CD4-positive, alpha-beta T cell treated with Interleukin-12 subunit alpha and Interleukin-12 subunit beta, for 1 hour (primary cell): ENCODE measurements at places on chromosomes 3 and 15.

GRCh38 chr3:124178531-124178930, 186.6 kb upstream of the ROPN1 start:
- DNase-seq: no peak

GRCh38 chr15:81221449-81221848, 24.8 kb downstream of the IL16 start:
- no peak for DNase-seq

- no peak for DNase-seq
Observed at GRCh38 chr15:67138891-67139855, 73.8 kb downstream of the SMAD3 start.

DNA sequence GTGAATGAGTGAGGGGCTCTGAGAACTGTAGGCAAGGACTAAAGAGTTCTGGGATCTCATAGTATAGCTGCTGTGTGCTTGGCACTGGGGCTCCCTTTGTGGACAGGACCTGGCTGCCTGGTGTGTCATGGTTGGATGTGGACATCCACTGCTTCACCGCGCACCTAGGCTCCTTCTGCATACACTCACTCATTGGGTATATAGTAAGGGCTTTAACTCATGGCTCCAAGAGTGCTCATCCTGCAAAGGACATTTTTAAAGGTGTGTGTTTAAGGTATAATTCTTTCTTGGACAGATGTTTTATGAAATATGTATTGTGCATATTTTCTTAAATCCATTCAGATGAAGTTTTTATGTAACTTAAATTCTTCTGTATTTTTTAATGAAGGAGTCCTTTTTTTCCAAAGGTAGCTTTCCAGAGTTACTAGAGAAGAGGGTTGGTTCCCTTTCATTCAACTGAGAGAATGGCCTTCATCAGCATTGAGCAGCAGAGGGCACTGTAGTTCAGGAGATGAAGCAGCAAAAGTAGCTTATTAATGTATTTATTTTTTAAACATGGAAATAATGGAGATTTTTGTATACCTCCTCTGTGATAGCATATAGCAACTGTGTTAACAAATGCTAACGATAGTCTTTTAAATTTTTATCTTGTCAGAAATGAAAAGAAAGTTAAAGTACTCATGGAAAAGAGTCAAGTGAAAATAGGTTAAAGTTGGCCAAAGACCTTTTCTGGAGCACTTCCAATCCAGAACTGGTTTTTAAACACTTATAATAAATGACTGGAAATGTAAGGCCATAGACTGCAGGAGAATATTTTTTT, 25.2 kb downstream of the OXNAD1 start:
- DNase-seq: peak; percentile 71

DNA sequence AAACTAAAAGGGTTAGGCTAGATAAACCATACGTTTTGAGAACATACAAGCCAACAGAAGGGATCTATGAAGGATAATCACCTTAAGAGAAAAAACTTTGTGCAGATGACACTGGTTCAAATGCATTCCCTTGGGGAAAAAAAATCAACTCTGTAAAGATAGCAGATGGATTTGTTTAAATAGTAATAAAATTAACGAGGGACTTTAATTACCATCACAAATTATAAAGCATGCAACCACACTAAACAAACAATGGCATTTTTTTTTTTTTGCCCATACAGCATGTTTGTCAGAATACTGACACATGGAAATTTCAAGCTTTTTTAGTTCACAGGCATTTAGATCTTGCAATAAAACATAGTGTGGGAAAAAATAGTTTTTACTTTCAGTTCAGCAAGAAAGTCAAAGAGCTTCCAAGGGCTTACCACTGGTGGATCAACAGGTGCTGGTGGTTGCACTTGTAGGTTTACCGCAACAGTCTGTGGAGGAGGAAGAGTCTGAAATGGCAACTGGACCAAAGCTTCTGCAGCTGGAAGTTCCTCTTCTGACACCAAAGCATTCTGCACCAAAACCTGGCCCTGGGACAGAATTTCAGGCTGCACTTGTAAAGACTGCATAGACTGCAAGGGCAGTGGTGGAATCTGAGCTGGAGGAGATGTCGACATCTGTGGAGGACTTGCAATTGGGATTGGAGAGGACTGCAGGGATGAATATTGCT, 53.1 kb downstream of the PHC3 start:
- peak; percentile 7 for DNase-seq

DNA sequence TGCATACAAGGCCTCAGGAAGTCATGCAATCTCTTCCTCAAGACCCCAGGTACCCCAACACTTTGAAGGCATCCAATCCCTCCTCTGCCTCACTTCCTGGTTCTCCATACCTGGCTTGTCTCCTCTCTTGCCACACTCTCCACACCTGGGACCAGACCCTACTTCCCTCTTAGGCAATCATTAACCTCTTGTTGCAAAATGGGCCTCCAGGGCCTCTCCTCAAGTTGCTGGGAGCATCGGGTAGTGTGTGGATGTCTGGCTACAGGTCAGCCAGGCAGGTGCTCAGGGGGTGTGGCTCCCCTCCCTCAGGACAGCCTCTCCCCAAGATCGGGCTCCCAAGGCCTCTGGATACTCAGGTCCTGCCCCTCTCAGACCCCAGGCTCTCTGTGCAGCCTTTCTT, 8.6 kb downstream of the PLA2G4E start:
- no peak for DNase-seq

DNA sequence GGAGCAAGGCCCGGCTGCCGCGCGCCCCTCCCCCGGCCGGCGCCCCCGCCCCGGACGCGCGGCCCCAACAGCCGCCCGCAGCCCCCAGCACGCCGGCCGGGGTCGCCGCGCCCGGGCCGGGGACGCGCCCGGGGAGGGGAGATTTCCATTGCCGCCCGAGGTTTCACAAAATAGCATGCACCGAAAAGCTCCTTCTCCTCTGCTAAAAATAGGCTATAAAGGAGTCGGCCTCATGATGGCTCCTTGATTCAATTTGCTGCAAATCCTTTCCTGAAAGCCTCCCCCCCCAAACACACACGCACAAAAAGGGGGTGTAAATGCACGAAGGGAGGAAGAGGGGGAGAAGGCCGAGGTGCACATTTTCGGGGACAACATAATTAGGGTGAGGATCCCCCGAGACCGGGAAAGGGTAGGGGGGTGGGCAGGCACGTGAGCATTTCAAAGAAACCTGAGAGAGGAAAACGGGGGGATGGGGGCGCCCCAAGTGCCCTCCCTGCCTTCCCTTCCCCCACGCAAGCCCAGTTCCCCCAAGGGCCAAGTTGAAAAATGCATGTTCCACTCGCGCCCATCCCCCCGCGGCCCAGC, 734 bp downstream of the TBL1XR1 start:
- DNase-seq: peak; percentile 51

DNA sequence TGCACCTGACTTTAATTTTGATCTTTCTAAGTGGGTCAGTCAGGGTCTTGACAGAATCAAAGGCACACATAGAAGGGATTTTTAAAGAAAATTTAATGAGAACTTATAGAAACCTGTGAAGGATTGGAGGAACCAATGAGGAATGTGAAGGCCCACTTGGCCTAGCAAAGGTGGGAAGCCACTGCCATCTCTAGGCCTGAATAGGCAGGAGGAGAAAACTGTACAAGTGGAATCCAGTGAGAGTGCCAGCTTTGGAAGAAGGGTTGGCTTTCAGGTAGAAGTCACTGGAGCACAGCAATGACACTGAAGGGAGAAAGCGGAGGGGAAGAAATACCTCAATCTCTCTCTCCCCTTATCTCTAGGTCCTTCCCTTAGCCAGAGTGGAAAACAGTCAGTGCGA, 380.7 kb upstream of the KCNMB2 start:
- DNase-seq: no peak

GRCh38 chr15:62363913-62364312, 198.8 kb upstream of the C2CD4B start:
- no peak for DNase-seq

GRCh38 chr3:191523148-191523547, 62.2 kb downstream of the PYDC2 start:
- no peak for DNase-seq

DNA sequence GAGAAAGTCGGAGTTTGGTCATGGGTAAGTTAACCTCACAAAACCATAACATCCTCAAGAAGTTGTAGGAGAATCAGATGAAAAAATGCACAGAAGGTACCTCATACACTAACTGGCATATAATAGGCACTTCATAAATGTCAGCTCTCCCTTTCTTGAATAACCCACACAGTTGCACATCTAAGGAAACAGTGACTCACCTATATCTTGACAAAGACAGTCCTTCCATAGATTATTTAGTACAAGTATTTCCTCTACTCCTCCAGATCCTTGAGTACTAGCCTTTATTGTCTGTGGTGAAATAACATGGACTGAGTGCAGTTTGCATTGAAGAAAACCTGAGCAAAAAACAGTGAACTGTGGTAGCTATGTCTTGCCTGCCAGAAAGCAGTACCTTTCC, 46.6 kb downstream of the MAGI1 start:
- DNase-seq: no peak

DNA sequence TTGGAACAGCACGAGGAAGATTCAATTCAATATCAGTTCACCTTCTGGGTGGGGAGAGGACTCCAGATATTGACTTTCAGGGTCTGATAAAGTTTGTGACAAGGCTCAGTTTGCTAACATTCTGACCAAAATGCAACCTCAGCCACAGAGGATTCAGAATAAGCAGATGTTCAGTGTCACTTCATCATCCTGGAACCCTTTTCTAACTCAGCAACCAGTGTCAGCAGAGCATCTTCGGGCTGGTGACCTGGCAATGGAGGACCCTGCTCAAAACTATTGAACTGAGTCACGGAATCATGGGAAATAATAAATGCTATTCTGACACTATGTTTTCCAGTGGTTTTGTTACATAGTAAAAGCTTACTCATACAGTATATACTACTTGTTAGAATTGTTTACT, 433.4 kb upstream of the CFAP20DC start:
- no peak for DNase-seq

- DNase-seq: no peak
Observed at GRCh38 chr3:34619990-34620389, 821.6 kb downstream of the PDCD6IP start.

DNA sequence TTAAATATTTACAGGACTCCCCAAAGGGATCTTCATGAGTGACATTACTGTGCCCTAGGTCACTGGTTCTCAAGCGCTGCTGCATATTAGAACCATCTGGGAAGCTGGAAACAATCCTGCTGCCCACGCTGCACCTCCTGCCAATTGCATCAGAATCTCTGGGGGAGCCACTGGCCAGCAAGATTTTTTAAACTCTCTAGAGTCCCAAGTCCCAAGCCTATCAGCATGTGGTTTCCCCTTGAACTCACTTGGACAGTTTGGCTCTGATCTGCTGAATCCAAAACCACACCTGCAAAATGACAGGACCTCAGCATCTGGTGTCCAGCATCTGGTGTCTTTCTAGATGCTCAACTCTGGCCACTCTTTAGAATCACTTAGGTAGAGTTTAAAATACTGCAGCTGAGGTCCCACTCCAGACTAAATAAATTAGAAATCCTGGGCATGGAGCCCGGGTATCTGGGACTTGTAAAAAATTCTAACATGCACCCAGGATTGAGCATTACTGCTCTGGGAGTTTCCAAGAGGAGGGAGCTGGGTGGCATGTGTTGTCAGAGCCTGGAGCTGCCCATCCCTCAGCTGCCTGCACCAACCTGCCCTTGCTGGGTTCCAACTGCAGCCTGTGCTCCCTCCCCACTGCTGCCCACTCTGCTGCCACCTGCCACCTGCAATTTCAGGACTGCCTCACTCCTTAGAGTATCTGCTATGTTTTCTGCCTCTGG, 311.3 kb downstream of the SLC9A9 start:
- no peak for DNase-seq

DNA sequence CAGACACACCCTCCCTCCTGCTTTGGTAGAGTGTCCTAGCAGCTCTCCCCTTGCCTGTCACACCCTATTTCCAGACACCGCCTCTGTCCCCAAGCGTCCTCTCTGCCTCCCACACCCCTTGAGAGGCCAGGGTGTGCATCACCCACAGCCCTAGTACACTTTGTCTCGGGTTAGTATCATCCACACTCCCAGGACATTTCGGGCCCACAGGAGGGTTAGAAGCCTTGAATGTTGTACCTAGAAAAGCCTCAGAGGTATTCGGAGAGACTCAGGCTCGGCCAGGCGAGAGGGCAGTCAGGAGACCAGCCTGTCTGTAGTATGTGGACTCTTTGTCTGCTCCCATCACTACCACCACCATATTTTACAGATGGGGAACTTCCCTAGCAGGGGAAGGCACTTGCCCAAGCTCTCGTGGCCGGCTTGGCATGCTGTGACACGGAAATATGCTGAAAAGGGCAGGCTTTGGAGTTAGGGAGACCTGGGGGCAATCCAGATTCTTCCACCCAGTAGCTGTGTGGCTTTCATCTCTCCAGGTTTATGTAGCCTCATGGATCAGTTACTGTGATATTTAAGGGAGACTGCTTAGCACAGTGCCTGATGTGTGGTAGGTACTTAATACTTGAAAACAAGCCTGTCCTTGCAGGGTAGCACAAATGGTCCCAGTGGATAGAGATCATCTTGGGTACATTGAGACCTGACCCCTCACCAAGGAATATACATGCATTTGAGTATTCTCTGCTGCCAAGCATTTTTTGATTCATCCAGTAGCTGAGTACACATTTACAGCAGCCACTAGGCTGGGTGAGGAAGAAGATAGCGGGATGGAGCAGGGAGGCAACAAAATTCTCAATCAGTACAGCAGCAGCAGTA, 1.4 kb downstream of the TMEM43 start:
- DNase-seq: no peak

DNA sequence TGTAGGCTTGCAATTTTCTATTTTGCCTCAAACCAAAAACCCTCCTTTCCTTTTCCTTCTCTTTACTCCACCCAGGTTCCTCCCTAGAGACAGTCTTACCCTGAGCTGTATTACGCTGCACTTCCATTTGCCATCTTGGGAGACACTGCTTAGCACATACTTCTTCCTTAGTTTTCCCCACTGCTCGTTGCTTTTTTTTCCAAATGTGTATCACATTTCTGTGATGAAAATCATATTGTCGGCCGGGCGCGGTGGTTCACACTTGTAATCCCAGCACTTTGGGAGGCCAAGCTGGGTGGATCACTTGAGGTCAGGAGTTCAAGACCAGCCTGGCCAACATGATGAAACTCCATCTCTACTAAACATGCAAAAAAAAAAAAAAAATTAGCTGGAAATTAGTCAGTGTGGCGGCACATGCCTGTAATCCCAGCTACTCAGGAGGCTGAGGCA, 29.5 kb downstream of the POPDC2 start:
- no peak for DNase-seq

DNA sequence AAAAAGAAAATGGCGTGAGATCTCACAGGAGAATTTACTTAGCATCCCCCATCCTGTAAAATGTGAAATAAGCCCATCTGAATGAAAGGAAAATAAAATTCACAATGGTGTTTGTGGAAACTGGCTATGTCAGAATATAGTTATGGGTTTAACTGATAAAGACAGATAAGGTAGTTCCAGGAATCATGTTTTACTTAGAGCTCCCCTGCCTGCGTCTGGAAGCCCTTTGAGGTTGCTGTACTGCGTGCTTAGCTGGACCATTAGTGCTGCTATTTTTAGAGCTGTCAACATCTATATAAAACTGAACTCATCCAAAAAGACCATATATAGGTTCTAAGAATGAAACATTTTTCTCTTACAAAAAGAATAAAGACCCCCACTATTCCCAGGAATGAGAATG, 130.8 kb downstream of the LSAMP start:
- DNase-seq: no peak

DNA sequence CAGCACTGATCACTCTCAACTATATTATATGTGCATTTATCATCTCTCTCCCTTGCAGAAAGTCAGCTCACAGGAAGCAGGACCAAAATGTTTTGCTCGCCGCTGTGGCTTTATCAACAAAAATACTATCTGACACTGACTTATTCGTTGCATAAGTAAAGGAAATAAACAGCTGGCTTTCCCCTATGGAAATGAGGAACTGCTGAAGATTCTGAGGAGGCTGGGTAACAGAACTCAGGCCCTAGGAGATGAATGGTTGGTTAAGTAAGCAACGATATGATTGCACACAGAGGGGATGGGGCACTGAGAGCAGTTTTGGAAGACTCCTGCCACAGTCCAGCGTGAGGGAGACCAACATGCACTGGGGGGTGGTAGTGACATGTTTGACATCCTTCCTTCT, 181.1 kb downstream of the STT3B start:
- no peak for DNase-seq
